Keratinocyte (primary cell): ENCODE measurements at places on chromosomes 2 and 18.

DNA sequence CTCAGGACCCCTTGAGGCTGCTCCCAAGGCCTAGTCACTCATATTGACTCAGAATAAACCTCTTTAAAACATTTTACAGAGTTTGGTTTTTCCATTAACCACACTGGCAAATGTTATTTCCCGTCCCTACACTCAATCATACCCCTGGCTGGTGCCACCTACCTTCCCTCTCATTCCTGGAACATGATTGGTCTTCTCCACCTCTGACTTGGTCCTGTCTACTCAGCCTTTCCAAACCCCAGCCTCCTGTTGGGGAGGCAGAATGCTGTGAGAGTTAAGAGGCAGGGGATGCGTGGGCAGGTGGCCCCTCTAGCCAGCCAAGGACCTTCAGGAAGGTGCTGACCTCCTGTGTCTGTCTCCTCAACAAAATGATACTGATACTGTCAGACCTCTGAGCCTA lies 149.3 kb downstream of the CABLES1 start:
- no peak for DNase-seq

- DNase-seq: no peak
Measured at GRCh38 chr2:128319631-128320191, 1.0 kb upstream of the HS6ST1 start.

GRCh38 chr2:182522405-182522896 lies 95.6 kb upstream of the PDE1A start:
- DNase-seq: no peak

DNA sequence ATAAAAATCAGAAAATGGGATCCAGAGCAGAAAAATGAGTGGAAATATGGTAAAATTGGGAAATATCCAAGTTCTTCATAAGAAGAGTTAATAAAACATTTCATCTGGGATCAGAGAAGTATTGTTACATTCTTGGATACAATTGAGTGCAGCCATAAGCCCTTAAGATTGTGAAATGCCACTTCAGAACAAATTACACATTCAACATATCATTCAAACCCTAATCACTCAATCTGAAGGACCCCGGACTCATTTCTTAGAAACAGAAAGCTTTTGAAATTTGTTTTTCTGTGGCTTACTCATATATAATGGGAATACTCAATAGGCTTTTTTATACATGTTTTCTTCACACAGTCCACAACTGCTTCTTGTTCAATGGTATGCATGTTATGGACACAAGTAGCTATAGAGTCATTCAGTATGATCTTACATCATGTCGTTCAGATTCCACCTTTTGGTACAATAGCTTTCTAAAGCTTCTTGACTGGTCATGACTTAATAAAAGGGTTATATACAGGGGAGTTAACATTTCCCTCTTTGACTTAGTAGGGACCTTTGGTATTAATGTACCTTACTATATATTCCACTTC lies 39.9 kb downstream of the SCN7A start:
- no peak for DNase-seq

DNA sequence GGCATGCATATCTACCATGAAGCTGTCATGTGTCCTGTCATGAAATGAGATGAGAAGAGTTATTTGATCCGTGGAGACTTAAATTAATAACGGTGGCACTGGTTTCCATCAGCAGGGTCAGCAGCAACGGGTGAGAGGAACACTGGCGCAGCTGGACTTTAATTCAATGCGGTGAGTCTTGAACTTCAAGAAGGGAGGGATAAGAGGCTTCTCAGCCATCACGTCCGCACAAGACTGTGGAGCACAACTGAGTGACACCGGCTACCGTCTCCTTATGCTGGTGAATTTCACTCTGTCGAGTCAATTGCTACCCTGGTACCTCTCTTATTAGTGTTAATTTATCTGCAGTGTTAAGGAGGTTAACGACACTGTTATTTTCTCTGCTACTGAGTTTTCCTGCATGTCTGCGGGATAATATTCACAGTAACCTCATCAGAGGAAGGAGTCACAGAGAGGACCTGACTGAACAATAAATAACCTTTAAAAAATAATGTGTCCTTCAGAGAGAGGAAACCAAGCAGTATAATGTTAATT lies 236.8 kb downstream of the EPHA4 start:
- no peak for DNase-seq

- no peak for DNase-seq
Measured at GRCh38 chr18:40932862-40933261, 1022.2 kb upstream of the PIK3C3 start.

- no peak for DNase-seq
Measured at GRCh38 chr2:197356136-197356535, 45.6 kb upstream of the ANKRD44 start.

DNA sequence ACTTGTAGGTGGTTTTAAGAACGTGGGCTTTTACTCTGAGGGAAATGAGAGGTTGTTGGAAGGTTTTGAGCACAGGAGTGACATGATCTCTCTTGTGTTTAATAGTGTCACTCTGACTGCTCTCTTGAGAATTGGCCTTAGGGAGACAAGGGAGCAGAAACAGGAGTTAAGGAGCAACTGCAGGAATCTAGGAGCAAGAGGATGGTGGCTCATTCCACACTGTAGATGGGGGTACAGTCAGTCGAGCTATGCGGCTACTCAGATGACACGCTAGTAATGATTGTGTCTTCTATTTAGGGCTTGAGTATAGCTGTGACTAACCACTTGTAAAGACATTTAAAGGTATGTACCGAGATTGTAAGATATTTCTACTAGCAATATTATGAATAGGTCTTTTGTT lies 87.4 kb downstream of the RPRM start:
- no peak for DNase-seq

DNA sequence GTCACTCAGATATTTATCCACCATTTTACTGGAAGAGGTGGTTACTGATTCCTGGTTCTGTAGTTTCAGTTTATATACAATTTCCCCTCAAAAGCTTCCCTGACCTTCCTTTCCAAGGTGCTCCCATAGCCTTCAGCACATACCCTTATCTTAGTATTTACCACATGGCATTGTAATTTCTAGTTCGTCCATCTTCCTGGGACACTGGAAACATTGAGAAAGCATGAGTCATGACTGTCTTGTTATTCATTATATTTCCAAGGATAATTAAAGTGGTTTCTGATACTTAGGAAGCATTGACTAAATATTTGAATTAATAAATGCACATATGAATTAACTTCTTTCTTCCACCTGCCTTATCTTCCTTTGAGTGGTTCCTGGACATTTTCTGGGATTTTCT lies 203.8 kb downstream of the ETAA1 start:
- no peak for DNase-seq

- DNase-seq: no peak
Measured at GRCh38 chr2:105144941-105145300, 96.6 kb upstream of the GPR45 start.
